Gastrocnemius medialis (tissue), 4 donors: ENCODE measurements at places on chromosomes 2 and 18. TPM values are rescaled to one million over a fixed set of nuclear protein-coding genes. Genes with fewer than 3 reads are reported as not detected.
A peak's percentile ranks its signal among the peaks of the same experiment; 100 is the strongest.

The TNFAIP6 gene
- 1.9 TPM for total RNA-seq

DNA sequence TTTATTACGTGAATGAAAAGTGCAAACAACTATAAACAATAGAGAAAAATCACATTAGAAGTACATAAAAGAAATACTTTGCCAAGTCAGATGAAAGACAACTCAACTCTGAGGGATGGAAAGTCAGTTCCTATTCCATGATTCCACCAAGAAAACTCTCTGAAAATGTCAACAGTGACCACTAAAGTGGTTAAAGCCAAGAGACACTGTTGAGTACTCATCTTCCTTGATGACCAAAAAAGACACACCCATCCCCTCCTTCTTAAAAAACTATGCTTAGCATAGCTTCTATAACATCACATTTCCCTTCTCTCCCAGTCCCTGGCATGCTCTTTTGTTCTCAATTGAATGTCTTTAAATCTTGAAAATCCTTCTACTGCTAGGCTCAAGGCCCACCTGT lies 160.0 kb downstream of the TCF4 start:
- DNase-seq = no peak

DNA sequence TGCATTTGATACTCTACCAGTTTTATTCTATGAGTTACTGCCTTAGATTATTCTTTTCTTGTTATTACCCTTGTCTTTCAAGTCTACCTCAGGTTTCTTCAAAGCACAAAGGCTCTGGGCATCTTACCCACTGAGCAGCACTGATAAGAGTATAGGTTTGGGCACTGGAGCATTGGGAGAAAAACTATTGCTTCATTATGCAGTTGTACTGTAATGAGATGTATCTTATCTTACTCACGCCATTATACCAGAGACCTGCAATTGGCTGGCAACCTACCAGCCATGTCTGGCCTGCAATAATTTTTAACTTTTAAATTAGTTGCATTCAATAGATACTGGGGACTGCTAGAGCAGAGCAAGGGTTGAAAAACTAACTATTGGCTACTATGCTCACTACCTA lies 18.9 kb upstream of the SRBD1 start:
- no peak for DNase-seq

- DNase-seq = peak; percentile 18
Measured at GRCh38 chr2:201779901-201780673, 646 bp downstream of the ALS2 start.

- no peak for DNase-seq
Measured at GRCh38 chr2:139798391-139798790, 1018.2 kb upstream of the NXPH2 start.

DNA sequence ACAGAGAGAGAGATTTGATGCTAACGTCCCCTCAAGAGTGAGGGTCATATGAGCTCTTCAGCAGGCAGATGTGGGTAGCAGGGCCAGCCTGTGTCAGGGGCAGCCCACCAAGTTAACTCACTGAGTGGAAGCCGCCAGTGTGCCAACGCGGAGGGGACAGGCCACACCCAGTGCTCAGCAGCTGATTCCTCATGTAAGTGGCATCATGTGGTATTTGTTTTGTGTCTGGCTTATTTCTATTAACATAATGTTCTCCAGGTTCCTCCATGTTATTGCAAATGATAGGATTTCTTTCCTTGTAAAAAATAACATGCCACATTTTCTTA lies 4.0 kb downstream of the IMP4 start:
- DNase-seq = no peak

DNA sequence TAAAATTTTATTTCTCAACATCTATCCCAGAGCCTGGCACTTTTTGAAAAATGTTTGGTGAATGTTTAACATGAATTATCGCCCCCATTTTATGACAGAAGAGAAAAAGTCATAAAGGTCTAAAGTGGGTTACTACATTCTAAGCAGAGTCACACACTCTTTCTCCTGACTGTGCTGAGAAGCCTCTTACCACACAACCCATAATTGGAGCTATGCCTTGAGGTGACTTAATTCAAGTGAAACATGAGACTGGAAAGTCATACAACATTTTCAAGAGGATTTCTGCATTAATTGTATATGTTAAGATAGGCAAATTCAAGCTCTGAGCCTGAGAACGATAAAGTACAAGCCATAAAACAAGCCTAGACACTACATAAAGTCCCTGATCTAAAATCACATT lies 3.1 kb upstream of the DSEL start:
- DNase-seq = no peak

- peak; percentile 28 for DNase-seq
Measured at GRCh38 chr18:48455555-48456478, 46.6 kb upstream of the ZBTB7C start.

DNA sequence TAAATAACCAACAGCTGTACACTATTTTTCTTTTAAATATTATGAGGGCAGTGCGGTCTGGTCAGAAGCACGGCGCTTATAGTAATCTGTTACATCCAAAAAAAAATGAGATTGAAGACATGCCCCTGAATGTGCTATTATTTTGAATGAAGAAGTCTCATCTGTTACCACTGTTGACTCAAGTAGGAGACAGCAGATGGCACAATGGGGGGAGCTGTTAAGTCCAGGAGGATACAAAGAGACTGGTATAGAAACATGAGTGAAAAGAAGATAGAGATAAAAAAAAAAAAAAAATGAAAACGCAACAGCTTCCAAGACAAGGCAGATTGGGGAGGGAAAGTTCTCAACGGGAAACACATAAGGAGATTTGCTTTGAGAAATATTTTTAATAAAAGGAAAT lies 425.5 kb upstream of the PKDCC start:
- DNase-seq = no peak

The FSIP2 gene
- 0.17 TPM for total RNA-seq

DNA sequence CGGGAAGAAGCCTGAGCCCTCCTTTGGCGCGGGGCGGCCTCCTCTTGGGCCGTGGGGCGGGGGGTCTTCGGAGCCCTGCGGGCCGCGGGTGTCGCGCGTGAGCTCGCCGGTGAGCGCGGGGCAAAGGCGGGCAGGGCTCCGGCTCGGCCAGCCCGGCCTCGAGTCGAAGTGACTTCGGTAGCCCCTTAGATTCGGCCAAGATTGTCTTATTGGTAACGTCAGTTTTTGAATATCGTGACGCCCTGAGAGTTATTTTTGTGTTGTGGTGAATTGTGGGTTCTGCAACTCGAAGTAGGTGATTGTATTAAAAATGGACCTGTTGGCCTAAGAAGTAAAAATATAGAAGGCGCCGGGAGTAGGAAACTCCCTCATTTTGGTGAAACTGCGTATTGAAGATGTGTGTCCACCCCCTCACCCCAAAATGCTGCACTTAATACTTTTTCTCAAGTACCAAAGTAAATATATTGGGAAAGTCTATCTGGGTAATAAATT lies 669 bp downstream of the MARCHF7 start:
- DNase-seq = no peak

DNA sequence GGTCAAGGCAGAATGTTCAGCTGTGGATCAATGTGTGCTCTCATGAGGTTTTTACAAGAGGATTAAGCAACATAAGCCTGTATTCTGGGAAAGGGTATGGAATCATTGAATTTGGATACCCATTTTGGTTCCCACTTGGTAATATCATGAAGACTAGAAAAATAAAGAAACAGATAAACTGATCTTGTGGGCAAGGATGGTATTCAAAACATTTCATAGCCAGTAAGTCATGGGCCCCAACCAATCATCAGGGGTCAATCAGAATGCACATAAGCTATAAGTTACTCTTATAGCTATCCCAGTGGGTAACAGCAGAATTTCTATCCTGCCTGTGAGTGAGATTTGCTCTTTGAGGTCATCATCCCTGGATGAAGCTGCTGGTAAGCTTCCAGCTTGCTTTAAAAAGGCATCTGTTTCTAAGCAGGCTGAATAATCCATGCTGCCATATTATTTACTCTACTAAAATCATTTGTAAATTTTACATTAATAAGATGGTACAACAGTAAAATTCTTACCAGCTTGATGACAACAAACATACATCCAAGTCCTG lies 291.2 kb downstream of the RAD51AP2 start:
- DNase-seq = no peak

DNA sequence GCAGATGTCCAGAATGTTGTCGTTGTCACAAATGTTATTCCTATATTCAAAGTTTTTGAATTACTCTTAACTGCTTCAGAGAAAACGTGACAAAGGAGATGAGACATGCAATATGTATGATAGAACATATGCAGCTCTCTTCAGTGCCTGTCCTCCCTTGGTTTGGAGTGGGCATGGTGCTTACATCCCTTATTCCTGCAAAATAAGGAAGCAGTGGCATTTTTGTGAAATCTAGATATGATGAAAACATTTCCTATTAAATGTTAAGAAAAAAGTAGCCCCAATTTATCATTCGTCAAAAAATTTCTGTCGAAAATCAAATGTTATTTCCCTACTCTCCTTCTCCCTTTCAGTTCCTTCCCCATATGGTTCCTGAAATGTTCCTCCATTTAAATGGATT lies 457.5 kb upstream of the FANCL start:
- no peak for DNase-seq

The THSD7B gene
- not detected for total RNA-seq

The LYPD1 gene
- total RNA-seq = not detected

DNA sequence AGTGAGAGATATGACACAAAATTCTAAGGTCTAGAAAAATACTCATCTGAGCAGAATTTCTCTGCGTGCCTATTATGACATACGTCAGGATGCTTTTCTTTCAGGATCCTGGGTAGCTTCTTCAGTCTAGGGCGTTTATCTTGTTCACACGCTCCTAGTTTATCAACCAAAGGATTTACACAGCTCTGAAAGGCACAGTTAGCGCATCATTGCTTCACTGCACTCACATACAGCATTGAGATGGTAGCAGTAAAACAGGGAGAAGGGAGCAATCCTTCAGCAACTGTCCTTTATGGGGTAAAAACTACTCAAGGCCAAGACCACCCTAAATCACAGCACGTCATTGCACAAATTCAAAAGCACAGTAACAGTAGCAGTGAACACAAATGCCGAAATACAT lies 222.8 kb downstream of the SUCLG1 start:
- DNase-seq = no peak

GRCh38 chr18:61870151-61870550 lies 22.7 kb downstream of the RNF152 start:
- no peak for DNase-seq

GRCh38 chr2:152572031-152572430 lies 145.2 kb downstream of the PRPF40A start:
- DNase-seq = no peak

DNA sequence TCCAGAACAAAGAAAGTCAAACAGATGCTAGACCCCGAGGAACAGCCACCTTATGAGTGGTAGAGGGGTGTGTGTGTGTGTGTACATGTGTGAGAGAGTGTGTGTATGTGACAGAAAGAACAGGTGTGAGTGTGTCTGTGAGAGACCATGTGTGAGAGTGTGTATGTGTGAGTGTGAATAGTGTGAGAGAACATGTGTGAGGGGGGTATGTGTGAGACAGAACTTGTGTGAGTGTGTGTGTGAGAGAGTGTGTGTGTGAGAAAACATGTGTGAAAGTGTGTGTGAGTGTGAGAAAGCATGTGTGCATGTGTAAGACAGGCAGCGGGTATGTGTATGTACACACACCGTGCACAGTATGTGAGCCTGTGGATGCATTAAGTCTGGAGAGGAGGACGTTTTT lies 214.3 kb downstream of the SP3 start:
- DNase-seq = no peak

GRCh38 chr18:48813833-48814489 lies 136.8 kb downstream of the SMAD7 start:
- DNase-seq = no peak
